ENCODE measurements at places on chromosomes 4 and X. TPM values are rescaled to one million over a fixed set of nuclear protein-coding genes. Genes with fewer than 3 reads are reported as not detected.
A peak's percentile ranks its signal among the peaks of the same experiment; 100 is the strongest.

DNA sequence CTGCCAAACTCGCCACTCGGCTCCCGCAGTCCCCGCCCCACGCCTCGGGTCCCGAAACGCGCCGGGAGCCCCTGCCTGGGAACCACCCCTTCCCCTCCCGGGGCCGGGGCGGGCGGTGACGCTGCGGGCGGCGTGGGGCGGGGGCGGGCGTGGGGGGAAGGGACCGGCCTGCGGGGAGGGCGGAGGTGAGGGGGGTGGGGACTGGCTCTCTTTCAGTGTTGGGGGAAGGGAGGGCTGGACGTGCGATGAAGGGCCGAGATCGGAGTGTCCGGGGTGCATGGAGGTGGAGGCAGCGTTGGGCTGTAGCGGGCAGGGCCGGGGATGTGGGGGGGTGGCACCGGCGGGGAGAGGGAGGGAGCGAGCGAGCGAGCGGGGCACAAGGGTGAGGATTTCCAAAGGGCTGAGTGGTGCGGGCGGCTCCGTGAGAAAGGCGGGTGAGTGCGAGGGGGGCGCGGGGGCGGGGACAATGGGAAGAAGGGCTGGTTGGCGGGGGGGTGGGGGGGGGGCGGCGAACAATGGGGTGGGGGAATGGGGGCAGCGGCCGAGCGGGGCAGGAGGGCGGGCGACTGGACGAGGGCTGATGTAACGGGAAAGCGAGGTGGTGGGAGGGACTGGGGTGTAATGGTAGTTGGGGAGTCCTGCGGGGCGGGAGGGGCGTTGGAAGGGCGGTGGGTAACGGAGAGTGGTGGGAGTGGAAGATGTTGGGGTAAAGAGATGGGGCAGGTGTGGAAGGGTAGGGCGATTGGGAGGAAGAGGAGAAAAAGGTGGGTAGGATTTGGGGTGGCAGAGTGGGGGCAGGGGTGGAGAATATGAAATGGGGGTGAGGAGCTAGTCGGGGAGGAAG lies 578 bp downstream of the DCUN1D4 start:
- H3K27ac ChIP-seq, result peak overlapping the region; percentile 89
- H3K4me1 ChIP-seq, result peaks cover 19% of the 10 kb centered on the region
- no peaks in the 10 kb centered on the region for H3K36me3 ChIP-seq
- H3K4me3 ChIP-seq, result peak overlapping the region; percentile 96

DNA sequence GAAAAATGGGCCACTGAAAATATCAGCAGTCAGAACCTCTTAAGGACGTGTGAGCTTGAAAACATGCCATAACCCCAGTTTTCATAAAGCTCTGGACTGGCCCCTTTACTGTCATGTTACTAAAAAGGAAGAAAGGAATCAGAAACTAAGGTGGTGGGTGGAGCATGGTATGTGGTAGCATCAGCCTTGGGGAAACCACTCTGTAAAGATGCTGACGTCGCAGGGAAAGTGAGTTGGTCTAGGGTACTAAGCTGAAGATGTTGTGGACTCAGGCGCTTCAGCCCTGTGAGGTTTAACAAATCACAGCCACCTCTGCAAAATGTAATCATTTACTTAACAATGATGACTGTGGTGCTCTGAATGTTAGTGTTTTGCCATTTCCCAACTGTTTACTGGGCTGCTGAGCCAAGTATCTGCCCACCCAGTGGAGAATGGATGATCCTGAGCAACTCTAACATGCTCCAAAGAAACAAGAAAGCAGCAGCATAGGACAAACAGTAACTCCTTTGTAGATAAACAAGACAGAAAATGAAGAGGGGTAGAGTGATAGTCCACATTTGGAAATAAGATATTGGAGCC lies 33.4 kb downstream of the C4orf54 start:
- DNase-seq, result peak; percentile 11

DNA sequence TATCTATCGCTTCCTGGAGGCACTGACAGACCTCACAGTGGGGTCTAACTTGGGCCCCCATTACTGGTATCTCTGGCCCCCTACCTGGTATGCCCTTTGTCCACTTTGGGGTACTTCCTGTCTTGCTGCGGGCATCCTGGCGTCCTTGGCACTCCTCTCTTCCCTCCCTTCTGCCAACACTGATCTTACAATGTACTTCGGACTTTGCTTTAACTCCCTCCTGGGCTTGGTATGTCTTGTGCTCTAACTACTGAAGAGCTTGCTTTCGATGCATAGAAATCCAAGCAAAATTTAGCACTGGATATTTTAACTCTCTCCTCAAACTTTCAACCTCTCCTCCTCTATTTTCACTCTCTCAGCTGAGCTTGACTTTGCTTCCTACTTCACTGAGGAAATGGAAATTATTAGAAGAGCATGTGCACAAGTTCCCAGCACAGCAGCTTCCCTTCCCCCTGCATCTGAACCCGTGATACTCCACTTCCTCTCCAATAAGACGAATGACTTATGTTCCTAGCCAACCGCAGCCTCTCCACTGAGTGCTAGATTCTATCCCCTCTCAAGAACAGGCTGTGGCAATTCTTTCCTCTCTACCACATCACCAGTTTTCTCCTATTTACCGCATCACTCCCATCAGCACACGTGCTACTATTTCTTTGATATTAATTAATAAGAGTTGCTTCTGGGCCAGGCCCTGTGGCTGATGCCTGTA lies 52.9 kb downstream of the SUPT20HL2 start:
- no peak overlapping the region for H3K4me3 ChIP-seq
- peak overlapping the region; percentile 79 for H3K27ac ChIP-seq
- H3K27me3 ChIP-seq, result no peaks in the 10 kb centered on the region
- peak; percentile 41 for DNase-seq

DNA sequence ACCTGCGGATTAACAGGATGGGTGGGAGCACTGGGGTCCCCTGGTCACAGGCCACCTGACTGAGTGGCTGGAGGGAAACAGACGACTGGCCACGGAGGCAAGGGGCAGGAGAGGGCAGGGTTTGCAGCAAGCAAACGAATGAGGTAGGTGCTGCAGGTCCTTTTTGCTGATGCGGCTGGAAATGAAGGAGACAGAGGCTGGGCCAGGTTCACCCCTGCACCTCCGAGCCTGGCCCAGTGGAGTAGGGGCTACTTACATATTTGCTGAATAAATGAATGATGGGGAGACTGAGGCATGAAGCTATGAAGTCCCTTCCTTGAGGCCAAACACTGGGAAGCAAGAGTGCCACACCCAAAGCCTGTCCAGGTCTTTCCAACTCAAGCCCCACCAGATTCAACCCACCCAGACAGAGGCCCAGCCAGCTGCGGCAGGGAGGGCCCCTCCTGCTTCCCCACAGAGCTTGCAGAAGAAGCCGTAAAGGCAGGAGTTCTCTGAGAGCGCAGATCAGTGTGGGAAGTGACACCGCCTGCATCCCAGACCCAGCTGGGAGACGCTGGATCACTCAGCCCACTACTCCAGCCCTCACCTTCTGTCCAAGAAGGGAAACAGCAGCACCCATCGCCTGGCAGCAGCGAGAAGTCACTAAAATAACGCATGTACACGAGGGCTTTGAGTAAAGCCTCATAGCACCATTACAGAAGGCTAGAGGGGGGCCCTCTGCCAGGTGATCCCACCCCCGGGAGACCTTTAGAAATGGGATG lies 36.1 kb upstream of the C4orf50 start:
- no peak overlapping the region for H3K27ac ChIP-seq
- no peaks in the 10 kb centered on the region for H3K4me1 ChIP-seq
- no peak for DNase-seq
- peaks cover 16% of the 10 kb centered on the region for H3K36me3 ChIP-seq
- H3K27me3 ChIP-seq, result no peaks in the 10 kb centered on the region
- no peak overlapping the region for H3K4me3 ChIP-seq

GRCh38 chr4:27787195-27787594 lies 926.6 kb downstream of the STIM2 start:
- DNase-seq, result no peak
- H3K27me3 ChIP-seq, result no peaks in the 10 kb centered on the region
- no peaks in the 10 kb centered on the region for H3K36me3 ChIP-seq
- no peak overlapping the region for H3K4me3 ChIP-seq
- H3K4me1 ChIP-seq, result no peaks in the 10 kb centered on the region
- H3K27ac ChIP-seq, result no peak overlapping the region

DNA sequence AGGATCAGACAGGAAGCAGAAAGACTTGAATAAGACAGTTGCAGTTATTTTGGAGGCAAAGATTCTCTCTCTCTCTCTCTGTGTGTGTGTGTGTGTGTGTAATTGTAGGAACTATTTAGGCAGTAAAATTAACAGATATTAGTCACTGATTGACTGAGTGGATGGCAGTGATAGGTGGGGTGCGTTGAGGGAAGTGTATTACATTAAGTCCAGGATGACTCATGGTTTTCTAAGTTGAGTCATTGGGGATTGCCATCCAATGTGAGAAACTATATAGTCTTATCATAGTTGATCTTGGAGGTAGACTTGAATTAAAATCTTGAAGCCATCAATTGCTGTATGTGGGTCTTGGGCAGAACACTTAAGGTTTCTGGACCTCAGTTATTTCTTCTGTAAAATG lies 75.4 kb downstream of the AR start:
- H3K27ac ChIP-seq, result no peak overlapping the region
- no peak overlapping the region for H3K4me3 ChIP-seq
- H3K27me3 ChIP-seq, result no peaks in the 10 kb centered on the region

GRCh38 chrX:17788439-17788838 lies 51.1 kb downstream of the SCML1 start:
- no peak overlapping the region for H3K27ac ChIP-seq
- H3K4me1 ChIP-seq, result peaks cover 10% of the 10 kb centered on the region
- H3K4me3 ChIP-seq, result no peak overlapping the region
- no peaks in the 10 kb centered on the region for H3K36me3 ChIP-seq
- peak; percentile 32 for DNase-seq

DNA sequence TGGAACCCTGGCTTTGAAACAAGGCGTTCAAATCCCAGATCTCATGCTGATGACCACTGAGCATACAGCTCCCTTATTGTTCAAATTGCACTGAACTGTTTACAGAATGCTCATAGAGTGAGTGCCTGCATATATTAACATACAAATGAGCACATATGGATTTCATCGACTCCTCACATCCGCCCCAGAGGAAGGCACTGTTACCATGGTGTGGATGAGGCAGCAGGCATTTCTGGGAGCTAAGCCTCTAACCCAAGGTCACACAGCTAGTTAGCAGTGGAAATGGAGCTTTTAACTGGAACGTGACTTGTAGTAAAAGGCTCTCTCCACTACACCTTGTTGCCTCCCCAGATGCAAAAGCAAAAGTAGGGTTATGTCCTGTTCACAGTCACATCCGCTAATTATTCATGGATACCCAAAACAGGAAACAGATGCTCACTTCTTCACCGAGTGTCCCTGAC lies 289.7 kb downstream of the STK32B start:
- H3K4me1 ChIP-seq, result no peaks in the 10 kb centered on the region
- no peaks in the 10 kb centered on the region for H3K36me3 ChIP-seq
- no peak for DNase-seq
- H3K27me3 ChIP-seq, result no peaks in the 10 kb centered on the region

DNA sequence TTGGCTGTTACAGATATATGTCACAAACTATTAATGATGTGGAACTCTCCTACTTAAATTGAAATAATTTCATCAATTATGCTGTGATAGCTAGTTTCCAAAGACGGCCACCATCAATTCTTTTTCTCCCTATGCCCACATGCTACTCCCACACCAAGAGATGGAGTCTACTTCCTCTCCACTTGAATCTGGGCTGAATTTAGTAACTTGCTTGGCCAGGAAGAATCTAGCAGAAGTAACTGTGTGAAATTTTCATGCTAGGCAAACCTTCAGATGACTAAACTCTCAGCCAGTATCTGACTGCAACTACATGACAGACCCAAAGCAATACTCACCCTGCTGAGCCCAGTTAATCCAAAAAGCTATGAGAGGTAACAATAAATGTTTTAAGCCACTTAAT lies 3.2 kb downstream of the SEPSECS start:
- DNase-seq, result no peak
- no peak overlapping the region for H3K27ac ChIP-seq
- H3K4me3 ChIP-seq, result no peak overlapping the region
- H3K36me3 ChIP-seq, result peaks cover 21% of the 10 kb centered on the region
- H3K27me3 ChIP-seq, result no peaks in the 10 kb centered on the region
- peaks cover 34% of the 10 kb centered on the region for H3K4me1 ChIP-seq

DNA sequence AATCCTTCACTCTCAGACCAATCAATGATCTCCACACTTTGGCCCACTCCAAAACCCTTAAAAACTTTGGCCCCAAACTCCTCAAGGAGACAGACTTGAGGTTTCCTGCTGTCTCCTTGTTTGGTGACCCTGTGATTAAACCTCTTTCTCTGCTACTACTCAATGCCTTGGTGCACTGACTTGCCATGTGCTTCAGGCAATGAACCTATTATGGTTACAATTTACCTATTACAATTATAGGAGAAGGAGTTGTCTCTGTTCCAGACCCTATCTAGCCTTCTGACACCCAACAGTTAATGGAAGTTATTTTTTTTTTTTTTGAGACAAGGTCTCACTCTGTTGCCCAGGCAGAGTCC lies 263.1 kb downstream of the STIM2 start:
- H3K4me3 ChIP-seq, result no peak overlapping the region
- H3K27me3 ChIP-seq, result peaks cover 2% of the 10 kb centered on the region
- H3K36me3 ChIP-seq, result no peaks in the 10 kb centered on the region

DNA sequence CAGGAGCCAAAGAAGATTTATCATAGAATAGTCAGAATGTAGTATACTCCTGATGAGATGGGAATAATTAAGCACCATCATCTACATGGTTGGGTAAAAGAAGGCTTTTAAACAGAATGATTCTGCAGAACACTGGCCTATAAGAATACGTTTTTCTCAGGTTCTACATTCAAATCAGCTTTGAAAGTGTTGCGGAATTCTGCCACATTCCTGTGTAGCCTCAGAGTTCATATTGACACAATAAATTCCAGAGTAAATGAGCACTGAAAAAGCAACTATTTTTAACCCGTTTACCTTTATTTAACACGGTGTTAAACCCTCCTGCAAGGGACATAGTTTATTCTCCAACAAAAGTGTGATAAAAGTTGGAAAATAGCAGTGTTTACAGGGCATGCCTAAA lies 950.2 kb upstream of the SLIT2 start:
- no peak for DNase-seq
- H3K4me3 ChIP-seq, result no peak overlapping the region
- H3K4me1 ChIP-seq, result no peaks in the 10 kb centered on the region
- no peak overlapping the region for H3K27ac ChIP-seq

DNA sequence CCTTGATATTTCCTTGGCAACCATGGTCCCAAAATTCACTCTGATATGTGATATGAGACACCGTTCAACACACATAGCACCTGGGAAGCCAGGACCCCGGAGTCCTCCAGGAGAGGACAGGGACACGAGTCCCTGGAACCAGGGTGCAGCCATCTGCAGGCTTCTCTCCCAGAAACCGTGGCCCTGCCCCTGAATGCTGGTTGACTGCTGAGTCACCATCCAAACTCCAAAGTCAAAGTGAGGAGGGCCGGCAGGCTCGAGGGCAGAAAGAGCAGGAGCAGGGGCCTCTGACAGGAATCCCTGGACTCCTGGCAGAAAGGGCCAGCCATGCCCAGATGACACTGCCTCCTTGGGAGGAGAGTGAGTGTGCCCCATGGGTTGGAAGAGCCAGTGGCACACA lies 6.9 kb upstream of the PNMA6A start:
- H3K27ac ChIP-seq, result no peak overlapping the region
- no peak overlapping the region for H3K4me3 ChIP-seq
- no peaks in the 10 kb centered on the region for H3K4me1 ChIP-seq
- DNase-seq, result no peak
- H3K27me3 ChIP-seq, result peaks cover 2% of the 10 kb centered on the region

GRCh38 chr4:117135634-117136354 lies 50.4 kb upstream of the TRAM1L1 start:
- no peaks in the 10 kb centered on the region for H3K4me1 ChIP-seq
- H3K36me3 ChIP-seq, result no peaks in the 10 kb centered on the region
- no peak overlapping the region for H3K27ac ChIP-seq
- H3K27me3 ChIP-seq, result no peaks in the 10 kb centered on the region
- no peak overlapping the region for H3K4me3 ChIP-seq

XAGE1B gene
- not detected for total RNA-seq

REPS2 gene
- not detected for total RNA-seq

GSX2 gene
- total RNA-seq, result not detected

SPANXN3 gene
- total RNA-seq, result not detected

TEX13C gene
- total RNA-seq, result not detected

All from activated CD4-positive, alpha-beta T cell treated with anti-CD3 and anti-CD28 coated beads, Interleukin-2, amount 10 ng/mL, durations not matched to agents 7 days and 5 days (primary cell).